ENCODE measurements at places on chromosomes 3 and 15.

DNA sequence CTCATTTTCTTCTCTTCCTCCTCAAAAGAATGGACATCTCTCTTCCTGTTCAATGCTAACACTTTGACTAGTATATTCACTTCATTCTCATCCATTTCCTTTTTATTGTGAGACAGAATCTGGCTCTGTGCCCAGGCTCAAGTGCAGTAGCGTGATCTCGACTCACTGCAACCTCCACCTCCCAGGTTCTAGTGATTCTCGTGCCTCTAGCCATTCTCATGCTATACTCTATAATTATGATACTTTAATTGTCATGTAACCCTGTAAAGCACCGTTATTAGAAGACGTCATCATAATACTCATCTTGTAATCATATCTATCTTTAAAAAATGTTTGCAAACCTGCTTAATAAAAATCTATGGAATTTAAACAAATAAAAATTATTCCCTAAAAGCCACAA, 107.0 kb downstream of the SHOX2 start:
- no peak for DNase-seq

DNA sequence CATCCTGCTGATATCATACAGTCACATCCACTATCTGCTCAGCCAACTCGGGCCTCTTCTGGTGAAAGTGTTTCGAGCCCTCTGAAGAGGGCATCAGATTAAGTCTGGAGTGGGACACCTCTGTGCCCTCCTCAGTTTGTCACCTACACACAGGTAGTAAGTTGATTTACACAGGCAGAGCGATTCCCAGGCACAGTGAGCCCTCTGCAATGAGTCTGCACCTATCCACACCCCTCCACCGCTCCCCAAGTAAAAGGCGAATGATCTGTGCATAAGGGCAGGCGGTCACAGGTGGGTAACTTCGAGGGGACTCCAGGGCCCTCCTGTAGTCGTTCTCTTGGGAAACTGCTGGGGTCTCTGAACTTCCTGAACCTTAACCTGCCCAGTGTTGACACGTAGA, 152.0 kb downstream of the ATP10A start:
- no peak for DNase-seq

DNA sequence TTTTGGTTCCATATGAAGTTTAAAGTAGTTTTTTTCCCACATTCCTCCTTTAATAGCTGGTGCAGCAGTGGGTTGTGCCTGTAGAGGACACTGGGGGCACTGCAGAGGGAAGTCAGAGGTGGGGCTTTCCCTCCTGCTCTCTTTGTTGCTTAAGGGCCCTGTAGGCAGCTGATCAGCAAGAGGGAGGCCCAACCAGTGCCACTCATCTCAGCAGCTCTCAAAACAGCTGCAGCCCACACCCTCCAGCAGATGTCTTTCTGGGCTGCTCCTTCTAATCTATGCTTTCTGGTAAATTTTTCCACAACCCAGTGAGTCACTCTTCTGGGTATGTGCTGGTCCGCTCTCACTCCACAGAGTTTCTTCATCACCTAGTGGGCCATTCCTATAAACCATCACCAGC, 263.8 kb downstream of the FEZF2 start:
- DNase-seq: no peak

GRCh38 chr3:132723024-132723950, 1.1 kb upstream of the NPHP3 start:
- DNase-seq: no peak

- DNase-seq: no peak
Measured at GRCh38 chr15:93044301-93045190, 44.5 kb downstream of the RGMA start.

DNA sequence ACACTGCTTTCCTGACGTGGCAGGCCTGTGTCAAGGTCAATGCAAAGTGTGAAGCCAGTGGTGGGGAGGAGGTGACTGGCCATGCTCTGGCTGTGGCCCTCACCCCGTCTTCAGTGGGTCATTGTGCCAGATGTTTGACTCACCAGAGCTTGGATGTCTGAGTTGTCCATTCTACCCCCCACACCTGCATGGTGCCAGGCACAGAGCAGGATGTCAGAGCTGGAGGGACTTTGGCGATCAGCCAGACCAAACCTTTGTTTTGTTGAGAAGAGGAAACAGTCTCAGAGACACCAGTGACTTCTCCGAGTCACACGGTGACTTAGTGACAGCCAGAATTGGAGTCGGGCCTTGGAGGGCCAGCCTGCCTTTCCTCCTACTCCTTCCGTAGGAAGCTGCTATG, 49.5 kb downstream of the SMAD6 start:
- peak; percentile 21 for DNase-seq

DNA sequence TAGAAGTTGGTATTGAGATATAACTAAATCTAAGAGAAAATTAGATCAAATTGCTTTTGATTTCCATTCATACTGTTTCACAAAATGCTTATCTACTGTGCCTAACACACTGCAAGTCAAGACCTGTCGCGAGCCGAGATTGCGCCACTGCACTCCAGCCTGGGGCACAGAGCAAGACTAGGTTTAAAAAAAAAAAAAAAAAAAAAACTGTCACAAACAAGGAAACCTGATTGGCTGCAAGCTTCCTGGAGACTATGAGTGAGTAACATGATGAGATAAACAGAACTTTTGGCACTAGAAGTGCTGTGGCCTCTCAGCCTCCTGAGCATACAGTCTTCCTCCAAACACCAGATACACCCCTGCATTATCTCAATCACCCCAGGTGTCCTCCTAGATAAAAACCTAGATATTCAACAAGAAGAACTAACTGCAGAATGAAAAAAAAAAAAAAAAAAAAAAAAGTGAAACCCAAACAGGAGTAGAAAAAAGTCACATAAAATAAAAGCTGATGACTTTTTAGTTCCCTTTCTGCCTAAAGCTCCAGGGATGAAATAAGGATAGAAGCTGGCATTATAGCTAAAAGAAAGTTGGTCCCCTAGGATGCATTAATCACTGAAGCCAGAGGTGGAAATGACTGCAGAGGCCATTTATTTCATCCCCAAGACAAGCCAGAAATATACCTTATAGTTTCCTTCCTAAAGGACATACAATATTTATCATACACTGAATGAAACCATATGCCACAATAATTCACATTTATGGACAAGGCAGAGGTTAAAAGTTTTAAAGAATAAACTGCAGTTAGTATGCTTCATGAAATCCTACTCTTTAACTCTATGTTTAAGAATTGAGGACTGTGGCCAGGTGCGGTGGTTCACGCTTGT, 82.4 kb downstream of the P3H2 start:
- DNase-seq: peak; percentile 3

DNA sequence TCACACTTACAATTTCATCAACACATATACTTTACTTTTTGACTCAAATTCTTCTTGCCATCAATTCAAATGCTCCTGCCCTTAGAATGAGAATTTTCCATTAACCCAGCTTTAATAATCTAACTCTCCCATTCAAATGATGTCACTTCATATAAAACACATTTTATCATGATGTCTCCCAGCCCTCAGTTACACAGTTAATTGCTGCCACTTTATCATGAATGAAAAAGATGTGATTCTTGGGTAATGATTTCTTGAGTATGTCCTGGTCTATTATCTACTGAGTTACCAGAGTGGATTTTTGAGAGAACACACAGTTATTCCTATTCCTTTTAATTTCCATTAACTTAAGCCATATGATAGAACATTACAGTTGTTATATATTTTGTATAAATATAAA, 7.6 kb downstream of the AGTR1 start:
- DNase-seq: no peak

DNA sequence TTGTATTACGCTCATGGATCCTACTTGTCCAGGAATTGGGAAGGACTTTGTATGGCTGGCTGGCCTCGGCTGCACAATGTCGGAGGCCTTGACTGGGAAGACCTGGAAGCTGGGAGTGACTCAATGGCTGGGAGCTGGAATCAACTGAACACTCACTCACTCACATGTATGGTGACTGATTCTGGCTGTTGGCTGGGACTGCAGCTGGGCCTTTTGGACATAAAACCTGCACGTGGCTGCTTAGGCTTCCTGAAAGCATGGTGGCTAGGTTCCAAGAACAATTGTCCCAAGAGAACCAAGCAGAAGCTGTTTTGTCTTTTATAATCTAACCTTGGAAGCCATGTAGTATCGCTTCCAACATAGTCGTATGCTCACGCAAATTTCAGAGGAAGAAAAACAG, 38.0 kb upstream of the CMTM8 start:
- no peak for DNase-seq

DNA sequence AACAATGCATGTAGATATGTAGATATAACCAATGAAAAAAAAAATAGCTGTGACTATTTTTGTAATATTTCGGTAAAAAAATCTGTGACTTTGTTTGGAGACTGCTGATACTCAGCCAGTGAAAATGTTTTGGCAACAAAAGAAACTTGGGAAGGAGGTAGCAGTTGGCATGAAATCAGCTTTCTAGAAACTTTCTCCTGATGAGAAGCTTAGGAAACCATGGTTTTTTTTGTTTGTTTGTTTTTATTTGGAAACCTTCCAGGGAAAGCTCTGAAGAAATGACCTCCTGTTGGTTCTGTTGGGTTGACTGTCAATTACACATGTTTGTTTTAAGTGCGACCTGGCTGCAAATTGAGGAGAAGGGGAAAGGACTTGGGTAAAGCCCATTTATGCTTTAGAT, 445.9 kb downstream of the UNC13C start:
- no peak for DNase-seq

DNA sequence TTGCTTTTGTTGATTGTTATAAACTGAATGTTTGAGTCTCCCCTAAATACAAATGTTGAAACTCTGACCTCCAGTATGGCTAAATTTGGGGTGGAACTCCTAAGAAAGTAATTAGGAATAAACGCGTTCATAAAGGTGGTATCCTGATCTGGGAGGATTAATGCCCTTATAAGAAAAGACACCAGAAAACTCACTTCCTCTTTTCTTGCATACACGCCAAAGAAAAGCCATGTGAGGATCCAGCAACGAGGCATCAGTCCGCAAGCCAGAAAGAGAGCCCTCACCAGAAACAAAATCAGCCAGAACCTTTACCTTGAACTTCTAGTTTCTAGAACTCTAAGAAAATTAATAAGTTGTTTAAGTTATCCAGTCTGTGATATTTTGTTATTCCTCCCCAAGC, 37.4 kb upstream of the AZI2 start:
- peak; percentile 16 for DNase-seq

- no peak for DNase-seq
Measured at GRCh38 chr3:170802164-170803151, 67.5 kb downstream of the RPL22L1 start.

DNA sequence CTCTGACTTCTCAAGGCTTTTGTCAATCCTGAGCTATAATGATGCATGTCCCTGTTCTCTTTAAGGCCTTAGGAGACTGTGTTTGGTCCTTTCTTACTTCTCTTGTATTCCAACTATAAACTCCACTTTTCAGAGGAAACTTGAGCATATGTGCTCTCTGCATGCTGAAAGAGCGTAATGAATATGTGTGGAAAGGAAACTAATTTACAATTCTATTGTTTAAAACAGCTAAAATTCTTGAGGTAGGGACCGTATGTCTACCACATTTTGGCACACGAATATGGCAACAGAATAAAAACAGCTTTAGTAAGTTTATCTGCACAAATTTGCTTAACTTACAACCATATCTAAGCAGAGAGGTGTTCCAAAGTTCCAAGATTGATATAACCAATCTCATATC, 242.0 kb upstream of the DCBLD2 start:
- DNase-seq: no peak

DNA sequence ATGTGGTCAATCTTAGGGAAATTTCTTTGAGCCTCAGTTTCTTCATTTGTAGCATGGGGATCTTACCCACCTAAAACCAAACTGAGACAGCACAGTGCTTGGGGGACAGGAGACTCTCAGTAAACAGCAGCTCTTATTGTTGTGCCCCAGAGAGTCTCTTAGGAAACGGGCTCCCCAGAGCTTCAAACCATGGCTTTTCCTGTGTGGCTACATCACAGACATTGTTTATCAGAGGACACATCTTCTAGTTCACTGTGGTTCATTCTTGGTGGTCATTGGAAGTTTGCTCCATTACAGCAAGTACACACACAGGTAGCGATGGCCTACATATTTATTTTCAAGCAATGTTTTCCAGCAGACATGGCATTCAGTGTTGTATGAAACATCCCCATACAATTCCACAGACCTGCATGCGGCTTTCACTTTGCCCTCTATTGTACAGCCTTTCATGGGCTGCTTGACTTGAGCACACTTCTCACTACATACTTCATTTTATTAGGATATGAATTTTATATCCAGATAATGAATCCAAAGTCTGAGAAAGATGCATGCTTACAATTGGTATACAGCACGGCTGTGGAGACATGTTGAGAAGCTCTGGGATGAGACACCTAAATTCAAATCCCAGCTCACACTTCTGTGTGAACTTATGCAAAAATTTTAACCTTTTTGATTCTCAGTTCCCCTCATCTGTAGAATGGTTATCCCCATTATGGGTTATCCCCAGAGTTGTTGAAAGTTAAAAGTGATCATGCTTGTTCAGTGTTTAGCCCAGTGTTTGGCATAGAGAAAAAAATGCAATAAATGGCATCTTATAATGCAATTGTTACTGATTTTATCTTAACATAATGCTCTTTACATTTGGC, 84.8 kb upstream of the ICE2 start:
- no peak for DNase-seq

- no peak for DNase-seq
Measured at GRCh38 chr3:161372321-161373260, 1.3 kb upstream of the SPTSSB start.

- no peak for DNase-seq
Measured at GRCh38 chr3:51304230-51304629, 80.9 kb upstream of the MANF start.

DNA sequence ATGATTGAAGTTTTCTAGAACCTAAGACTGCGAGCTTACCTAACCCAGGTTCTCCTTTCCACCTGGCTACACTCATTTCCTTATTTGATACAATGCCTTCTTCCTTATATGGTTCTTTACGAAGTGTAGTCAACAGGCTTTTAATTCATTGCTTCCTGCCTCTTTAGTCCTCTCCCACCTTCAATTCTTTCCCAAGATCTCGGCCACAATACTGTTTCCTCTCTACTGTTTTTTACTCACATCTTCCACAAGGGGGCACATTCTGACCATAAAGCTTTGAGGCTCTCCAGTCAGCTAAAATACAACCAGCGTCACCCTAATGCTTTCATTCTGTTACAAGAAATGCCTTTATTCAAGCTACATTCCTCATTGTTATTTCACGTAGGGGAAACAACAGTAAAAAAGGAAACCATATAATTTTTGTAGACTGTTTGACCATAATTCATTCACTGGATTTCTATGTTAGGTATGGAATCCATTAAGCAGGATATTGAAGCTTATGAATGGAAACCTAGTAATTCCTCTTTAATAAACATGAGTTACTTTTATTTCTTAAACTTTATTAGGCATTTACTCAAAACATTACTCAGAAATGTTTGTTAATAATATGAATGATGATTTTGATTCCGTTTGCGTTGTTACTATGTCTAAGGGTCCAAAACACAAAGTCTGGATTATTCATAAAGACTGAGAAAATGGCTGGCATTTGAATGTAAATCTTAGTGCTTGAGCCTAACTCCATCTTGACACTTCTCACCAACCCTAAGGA, 29.5 kb upstream of the VEPH1 start:
- DNase-seq: peak; percentile 73

Measured in NB4 (cell line).